GDM1 (cell line): ENCODE measurements at places on chromosomes 7 and 10.

GRCh38 chr7:111855842-111856227 lies 293.5 kb upstream of the IMMP2L start:
- DNase-seq = no peak

- DNase-seq = no peak
Measured at GRCh38 chr10:112344261-112344660, 29.7 kb upstream of the ACSL5 start.

DNA sequence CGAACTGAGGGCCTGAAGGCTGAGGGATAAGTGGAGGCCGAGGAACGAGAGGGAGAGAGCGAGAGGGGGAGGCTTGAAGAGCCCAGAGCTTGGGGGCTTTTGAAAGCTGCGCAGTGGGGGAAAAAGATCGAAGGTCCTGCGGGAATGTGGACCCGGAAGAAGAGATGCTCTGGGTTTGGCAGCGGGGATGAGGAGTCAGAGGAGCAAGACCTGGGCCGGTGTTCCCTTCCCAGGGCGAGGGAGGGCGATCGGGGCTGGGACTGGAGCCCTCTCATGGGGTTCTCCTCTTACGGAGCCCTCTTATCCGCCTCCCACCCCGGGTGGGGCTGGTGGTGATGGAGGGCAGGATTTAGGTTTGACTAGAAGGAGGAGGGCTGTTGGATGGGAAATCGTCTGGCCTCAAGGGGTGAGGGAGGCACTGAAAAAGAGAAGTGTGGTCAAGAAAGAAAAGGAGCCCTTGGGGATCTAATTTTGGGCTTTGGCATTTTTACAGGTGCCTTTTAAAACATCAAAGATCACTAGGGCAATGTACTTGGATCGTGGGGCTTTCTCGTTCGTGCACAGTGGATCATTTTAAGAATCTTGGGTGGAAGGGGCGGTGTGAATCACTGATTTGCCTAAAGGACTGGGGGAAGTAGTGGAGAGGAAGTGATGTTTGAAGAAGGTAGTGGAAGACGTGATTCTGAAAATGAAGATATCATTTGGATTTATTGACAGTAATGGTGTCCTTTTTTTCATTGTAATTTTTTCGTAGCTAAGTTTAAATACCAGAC lies 637 bp downstream of the SAMD8 start:
- peak; percentile 28 for DNase-seq

DNA sequence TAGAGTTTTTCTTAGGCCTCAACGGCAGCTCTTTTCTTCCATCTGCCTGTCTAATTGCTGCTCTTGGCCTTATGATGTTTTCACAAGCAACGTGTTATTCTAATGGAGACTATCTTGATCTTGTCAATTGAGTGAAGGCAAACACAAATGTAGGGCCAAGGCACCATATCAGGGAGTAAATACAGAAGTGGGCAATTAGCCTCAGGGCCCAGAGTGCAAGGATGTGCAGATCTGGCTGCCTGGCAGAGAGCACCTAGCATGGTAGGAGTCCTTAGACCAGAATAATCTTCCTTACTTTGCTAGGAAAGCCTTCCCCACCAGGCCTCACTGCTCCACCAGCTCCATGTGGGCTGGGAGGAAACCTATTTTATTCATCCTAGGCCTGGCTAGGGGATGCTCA lies 590.9 kb downstream of the LRMDA start:
- no peak for DNase-seq

DNA sequence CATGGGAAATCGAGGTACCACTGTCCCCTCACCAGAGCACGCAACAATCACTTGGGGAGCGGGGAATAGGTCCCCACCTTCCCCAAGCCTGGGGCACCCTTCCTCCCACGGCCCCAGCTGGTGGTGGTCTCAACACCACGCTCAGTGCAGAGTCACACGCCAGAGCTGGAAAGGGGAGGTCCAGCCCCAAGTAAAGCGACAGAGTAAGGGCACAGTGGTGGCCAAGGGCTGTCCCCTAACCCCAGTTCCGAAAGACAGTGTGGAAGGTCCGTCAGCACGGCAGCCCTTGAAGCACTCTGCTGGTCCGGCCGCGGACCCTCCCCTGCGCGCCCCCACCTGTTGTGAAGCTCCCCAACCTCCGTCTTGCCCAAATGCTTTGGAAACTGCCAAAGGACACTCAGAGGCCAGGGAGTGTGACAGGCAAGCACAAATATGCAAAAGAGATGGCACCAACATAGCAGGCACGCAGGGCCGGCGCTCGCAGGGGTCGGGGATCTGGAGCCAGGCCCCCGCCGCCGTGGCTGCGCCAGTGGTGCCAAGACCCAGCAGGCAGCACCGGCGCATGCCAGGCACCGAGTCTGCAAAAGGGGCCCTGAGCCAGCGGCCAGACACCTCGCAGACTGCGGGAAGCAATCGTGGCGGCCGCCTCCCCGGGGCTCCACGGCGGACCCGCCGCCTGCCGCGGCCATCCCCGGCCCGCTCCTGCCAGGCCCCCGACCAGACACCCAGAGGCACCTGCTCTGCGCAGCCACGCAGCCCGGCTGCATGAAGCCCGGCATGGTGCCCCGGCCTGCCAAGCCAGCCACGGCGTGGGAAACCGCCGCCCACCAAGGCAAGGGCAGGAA lies 51.6 kb upstream of the SRRM3 start:
- no peak for DNase-seq

DNA sequence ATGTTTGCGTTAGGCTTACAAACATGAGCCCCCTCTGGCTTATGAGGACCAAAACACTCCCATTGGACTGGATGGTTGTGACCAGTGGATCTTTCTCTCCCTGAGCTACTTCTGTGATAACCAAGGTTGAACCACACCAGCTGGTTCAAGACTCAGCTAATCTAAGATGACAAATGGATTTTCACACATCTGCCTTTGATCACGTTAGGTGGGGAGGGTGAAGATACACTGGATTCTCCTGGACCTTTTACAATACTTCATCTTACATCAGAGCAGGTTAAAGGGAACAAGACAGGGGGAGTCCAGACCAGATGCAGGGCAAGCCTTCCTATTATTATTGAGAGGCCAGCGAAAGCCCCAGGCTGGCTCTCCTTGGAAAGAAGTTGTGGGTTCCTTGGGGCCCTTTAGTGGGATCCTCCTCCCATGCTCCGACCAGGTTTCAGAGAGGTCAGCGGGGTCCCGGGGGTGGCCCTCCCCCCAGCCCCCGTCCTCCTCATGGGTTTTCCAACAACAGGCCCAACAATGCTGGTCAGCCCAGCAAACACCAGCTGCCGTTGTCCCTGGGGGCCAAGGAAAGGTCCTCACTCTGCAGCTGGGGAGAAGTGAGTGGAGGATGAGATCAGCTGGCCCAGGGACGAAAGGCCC lies 2.8 kb downstream of the GFRA1 start:
- DNase-seq = no peak

- no peak for DNase-seq
Measured at GRCh38 chr10:74530981-74531380, 295.4 kb upstream of the KAT6B start.
